ENCODE measurements at places on chromosomes 12 and 14. TPM values are rescaled to one million over a fixed set of nuclear protein-coding genes. Genes with fewer than 3 reads are reported as not detected.

- no peak for DNase-seq
Observed at GRCh38 chr12:24155042-24155441, 205.6 kb upstream of the SOX5 start.

- no peak for DNase-seq
Observed at GRCh38 chr14:101992708-101993107, 28.3 kb downstream of the DYNC1H1 start.

DNA sequence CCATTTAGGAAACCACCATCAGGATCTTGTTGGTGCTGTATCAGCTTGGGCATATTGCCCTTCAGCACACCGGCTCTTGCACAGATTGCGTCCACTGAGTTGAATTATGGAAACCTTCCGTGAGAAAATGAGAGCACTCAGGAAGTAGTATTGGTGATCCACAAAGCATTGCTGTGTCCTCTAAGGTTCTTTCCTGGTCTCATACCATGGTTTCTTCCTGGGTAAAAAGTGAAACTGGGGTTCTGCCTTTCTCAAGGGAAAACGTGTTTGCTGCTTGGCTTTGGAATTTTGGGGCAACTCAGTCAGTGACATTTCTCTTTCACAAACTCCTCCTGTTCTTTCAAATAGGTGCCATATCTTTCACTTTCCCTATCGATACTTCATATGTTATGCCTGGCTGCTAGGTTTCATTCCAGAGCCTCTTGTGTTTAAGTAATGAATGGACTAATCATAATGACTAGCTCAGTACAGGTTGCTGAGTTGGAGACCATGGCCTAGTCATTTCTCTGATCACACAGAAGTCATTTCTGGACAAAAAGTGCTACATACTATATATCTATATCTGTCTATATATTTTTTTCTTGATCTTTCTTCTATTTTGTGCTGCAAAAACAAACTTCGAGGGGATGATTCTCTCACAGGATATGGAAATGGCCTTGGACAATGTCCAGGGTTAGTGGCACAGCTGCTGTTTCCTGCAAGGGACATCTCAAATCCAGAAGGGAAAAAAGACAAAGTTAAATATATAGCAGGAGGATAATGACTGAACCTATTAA, 423.4 kb downstream of the ZFP36L1 start:
- DNase-seq = no peak

GRCh38 chr12:50984586-50985298, 32.4 kb downstream of the HIGD1C start:
- DNase-seq = no peak

DNA sequence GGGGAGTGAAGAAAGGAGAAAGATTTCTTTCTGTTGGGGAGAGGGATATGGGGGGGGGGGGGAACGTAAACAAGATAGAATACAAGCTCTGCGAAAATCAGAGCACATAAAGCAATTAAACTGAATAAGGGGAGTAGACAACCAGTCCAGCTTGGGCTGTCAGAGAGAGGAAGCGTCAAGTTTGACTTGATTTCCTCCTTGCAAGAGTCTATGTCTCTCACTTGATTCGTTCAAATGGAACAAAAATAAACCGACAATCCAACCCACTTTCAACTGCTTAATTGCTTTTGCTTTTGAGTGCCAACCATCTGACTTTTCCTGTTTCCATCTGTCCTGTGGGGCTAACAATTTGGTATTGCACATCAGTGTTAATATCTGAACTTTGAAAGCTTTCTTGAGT, 942 bp downstream of the SYT1 start:
- no peak for DNase-seq

- DNase-seq = no peak
Observed at GRCh38 chr14:69484444-69485314, at the start of gene PLEKHD1. TSS of gene PLEKHD1 (plus strand) at chr14:69484728. CDS start at chr14:69484966, 238 bp downstream.

GRCh38 chr12:74646831-74647230, 109.2 kb downstream of the ATXN7L3B start:
- no peak for DNase-seq

DNA sequence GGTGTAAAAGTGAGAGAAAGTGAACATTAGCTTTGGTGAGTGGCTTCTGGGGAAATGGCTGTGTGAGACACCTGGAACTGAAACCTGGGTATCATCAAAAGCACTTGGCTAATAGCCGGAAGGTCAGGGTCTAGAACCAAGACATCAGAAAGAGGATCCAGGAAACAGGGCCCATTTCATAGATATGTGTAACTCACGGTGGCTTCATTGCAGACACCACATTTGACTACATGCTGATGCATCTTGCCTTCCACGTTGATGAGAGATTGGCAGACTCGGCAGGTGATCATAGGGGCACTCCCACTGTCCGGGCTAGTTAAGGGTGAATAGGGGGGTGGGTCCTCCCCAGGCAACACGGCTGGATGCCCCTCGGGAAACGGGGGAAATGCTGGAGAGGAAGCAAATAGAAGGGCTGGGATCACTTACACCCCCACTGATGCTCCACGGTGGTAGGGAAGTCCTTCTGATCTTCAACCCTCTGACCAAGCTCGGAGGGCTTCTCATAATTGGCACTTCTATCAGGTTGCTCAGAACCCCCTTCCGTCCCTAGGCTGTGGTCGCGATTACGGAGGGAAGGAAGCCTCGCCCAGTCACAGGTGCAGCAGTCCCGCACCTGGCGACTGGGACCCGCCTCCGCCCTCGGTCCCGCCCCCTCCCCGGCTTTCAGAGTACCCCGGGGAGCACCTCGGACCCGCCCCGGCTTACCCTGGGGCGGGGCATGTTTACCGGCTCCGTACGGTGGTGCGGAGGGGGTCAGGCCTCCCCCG, 593 bp downstream of the PIP4P1 start:
- DNase-seq = no peak

DNA sequence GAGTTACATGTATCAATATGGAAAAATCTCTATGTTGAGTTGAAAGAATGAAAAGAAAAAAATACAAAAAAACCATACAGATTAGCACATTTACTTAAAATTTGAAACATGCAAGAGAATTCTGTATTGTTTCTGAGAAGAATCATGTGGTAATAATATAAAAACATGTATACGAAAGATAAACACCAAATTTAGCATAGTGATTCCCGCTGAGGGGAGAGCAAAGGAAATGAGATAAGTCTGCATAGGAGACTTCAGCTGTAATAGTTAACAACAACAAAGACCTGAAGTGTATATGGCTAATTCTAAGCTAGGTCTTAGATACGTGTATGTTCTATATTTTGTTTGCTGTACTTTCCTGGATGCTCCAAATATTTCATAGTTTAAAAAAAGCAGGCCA, 46.5 kb downstream of the FNTB start:
- no peak for DNase-seq

GRCh38 chr12:75944097-75944904, 87.3 kb downstream of the PHLDA1 start:
- no peak for DNase-seq

- no peak for DNase-seq
Observed at GRCh38 chr12:82430541-82431145, 72.3 kb downstream of the METTL25 start.

DNA sequence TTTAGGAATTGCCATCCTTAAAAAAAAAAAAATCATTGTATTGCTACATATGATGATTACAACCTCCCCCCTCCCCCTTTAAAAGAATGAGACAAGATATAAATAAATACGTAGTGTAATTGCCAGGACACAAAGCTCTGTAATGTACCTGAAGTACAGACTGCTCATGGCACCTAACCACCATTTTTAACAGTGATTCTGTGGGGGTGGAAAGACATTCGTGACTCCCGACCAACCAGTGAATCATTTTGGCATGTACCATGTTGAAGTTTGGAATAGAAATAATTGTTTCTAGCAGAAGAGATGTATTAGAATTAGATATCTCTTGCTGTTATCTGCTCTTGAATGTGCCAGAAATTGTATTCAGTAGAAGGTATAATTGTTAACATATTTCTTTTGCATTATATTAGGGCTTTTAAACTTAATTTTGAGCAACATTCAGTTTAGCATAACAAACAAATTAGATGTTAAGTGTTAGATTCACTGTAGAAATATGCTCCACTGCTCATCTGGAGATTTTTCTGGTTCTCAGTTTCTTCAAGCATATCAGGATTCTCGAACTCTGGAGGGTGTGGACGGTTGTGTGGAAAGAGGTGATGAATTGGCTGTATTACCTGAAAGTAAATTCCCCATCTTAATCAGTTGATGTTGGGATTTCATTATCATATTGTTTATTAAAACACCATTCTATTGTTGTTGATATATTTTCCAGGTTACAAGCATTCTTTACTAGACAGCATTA, 31.1 kb downstream of the FRS2 start:
- DNase-seq = no peak

- no peak for DNase-seq
Observed at GRCh38 chr12:120801146-120801545, 75.5 kb downstream of the ACADS start.

GRCh38 chr14:54502602-54503001, 7.1 kb upstream of the CGRRF1 start:
- DNase-seq = no peak

DNA sequence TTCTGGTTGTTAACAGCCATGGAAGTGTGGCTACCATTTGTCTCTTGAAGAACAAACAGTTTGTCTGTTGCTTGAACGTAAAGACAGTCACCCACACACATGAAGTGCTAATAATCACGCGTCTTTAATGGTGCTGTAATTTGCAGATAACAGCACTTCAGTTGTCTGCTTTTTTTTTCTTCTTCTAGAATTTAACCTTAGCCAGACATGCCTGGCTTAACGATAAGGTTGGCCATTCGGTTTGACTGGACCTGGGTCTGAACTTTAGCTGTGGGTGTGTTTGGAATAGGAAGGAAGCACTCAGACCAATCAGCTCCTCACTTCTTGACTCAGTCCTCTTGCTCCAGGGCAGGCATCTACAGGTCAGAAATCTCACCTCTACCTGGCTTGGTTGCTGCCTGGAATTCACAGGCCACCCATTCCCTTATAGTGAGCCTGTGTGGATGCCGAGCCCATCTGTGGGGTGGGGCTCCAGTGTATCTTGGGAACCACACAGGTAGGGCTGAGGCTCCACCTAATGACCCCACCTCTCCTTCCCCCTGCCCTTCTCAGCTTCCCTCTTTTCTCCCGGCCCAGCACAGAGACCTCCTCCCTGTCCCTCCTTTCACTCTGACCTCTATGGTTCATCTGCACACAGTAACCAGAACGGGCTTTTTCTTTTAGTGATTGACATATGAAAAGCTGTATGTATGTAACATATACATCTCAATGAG, 246.4 kb upstream of the PWP1 start:
- DNase-seq = no peak

- no peak for DNase-seq
Observed at GRCh38 chr12:8847435-8847834, 25.0 kb downstream of the A2ML1 start.

GRCh38 chr14:49897965-49898364, 5.1 kb downstream of the ARF6 start:
- no peak for DNase-seq

GRCh38 chr12:102992720-102993119, 35.2 kb downstream of the ASCL1 start:
- no peak for DNase-seq

DNA sequence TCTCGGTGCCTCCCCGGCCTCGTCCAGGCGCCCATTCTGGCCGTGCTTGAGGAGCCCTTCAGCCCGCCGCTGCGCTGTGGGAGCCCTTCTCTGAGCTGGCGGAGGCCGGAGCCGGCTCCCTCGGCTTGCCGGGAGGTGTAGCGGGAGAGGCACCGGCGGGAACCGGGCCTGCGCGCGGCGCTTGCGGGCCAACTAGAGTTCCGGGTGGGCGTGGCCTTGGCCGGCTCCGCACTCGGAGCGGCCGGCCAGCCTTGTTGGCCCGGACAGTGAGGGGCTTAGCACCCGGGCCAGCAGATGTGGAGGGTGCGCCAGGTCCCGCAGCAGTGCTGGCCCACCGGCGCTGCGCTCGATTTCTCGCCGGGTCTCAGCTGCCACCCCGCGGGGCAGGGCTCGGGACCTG, 168.7 kb upstream of the RPL10L start:
- no peak for DNase-seq

DNAH10 gene
- polyA plus RNA-seq = 6.4 TPM

MGP gene
- polyA plus RNA-seq = 42.6 TPM

KICS2 gene
- polyA plus RNA-seq = 6.3 TPM

TPPP2 gene
- polyA plus RNA-seq = 3.0 TPM

NR4A1 gene
- 14.8 TPM for polyA plus RNA-seq

HOXC4 gene
- 59.0 TPM for polyA plus RNA-seq

KRT81 gene
- polyA plus RNA-seq = not detected

MYF5 gene
- 0.09 TPM for polyA plus RNA-seq

PROX2 gene
- polyA plus RNA-seq = 1.2 TPM

LALBA gene
- not detected for polyA plus RNA-seq

SLC6A12 gene
- polyA plus RNA-seq = 11.7 TPM

CSAD gene
- 47.0 TPM for polyA plus RNA-seq

LMO3 gene
- polyA plus RNA-seq = 2.0 TPM

LRRIQ1 gene
- polyA plus RNA-seq = 39.9 TPM

RDH11 gene
- polyA plus RNA-seq = 111 TPM
